NCI-H187 (cell line): ENCODE measurements at places on chromosomes 11 and 22.

DNA sequence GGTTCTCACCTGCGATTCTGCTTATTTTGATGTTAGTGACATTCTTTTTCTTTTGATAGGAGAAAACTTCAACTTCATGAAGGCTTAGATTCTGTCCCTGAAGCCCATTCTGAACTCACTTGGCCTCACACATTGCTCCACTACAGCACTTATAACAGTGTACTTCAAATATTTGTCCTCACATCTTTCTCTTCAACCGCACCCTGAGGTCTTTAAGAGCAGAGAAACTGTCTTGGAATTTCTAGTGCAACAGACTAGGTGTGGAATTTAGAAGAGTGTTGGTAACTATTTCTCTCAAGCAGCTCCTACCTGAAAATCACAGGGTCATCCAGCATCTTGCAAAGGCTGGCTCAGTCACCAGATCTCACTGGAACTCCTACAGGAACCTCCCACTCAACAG lies 7.8 kb downstream of the MRGPRX3 start:
- DNase-seq, result no peak

GRCh38 chr11:57430952-57431351 lies 4.0 kb upstream of the SLC43A3 start:
- no peak for DNase-seq

- no peak for DNase-seq
These were observed 89.3 kb downstream of the NAT10 start for GRCh38 chr11:34194576-34195335.

DNA sequence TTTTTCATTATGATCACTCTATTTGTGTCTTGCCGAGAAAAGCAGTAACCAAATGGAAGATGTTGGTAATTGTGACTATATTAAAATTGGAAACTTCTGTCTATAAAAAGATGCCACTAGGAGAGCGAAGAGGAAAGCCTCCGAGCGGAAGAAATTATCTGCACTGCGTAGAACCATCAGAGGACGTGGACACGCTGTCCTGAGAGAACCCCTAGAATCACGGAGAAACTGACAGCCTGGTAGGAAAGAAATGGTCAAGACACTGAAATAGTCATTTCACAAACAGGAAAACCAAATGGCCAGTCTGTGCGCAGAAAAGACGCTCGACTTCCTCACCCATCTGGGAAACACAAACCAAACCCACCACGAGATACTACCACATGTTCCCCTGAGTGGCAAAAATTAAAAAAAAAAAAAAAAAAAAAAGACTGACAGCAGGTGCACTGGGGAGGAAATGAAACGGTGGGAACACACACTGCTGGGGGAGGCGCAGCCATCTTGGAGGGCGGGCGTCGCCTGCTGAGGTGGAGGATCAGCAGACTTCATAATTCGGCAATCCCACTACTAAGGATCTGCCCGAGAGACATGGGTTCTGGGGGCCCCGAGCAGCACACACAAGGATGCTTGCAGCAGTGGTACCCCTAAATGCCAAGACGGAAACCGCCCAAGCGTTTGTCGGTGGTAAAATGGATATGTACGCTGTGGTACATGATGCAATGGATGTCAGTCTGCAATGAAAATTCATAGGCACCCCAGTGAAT lies 21.3 kb downstream of the IFITM10 start:
- DNase-seq, result no peak

- DNase-seq, result no peak
These were observed 80.5 kb downstream of the PGR start for GRCh38 chr11:101049123-101049522.

GRCh38 chr11:35804451-35805040 lies 139.3 kb upstream of the LDLRAD3 start:
- no peak for DNase-seq

DNA sequence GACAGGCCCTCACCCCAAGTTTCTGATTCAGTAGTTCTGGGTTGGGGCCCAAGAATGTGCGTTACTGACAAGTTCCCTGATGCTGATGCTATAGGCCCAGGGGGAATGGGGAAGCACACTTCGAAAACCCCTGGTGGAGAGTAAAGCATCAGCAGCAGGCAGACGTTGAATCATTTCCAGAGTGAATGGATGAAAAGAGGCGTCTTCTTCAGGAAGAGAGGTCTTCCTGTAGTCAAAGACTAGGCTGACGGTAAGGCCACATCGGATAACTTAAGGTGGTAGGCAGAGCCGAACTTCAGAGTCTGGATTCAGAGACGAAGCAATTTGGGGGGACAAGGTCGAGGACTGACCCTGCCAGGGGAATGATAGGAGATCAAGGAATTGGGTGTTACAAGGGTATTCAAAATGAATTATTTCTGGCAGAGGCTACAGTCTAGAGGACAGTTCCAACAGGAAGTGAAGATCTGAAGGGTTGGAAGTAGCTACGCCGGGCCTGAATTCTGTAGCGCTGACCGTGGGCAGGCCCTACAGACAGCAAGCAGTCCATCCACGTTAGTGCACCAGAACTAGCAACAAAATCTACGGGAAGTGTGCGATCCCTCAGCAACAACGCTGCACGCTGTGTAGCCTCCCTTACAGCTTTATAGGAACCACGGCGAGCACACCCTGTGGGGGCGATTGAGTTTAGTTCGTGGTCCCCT lies 862 bp upstream of the CENATAC start:
- no peak for DNase-seq

DNA sequence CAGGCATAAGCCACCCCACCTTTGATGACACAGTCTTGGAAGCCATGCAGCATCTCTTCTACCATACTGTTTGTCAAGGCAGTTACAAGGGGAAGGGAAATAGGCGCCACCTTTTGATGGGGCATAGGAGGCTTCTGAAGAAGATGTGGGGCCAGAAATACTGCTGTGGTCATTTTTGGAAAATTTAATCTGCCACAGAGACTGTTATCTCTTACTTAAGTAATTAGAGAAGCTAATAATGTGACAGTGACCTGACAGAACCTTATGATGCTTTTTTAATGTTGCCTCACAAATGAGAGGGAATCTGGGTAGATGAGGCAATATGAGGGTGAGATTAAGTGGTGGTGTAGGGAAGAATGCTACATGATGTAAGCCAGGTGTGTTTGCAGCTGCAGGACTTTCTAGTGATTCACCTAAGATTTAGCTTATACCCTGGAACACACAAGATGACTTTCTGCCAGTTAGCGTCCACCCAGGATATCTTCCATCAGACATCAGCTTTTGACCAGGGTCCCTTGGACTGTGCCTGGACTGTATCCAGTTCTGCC lies 34.3 kb upstream of the ADORA2A start:
- no peak for DNase-seq

- DNase-seq, result no peak
These were observed 17.9 kb upstream of the HTR3A start for GRCh38 chr11:113956986-113957385.

DNA sequence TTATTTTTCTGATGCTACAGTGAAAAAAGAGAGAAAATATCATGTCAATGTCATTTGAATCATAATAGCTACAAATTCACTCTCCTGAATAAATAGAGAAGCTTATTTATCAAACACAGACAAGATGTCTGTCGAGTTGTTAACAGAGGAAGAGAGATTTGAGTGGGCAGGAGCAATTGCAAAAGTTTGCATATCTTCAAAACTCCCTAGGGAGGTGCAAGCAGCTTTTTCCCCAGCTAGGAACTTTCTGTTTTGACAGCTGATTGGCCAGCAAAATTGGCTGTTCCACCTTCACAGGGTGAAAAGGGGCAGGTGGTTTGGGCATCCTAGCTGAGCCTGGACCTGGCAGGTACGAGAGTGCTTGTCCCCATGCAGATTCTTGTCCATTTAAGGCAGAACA lies 98.2 kb downstream of the NTM start:
- no peak for DNase-seq

- DNase-seq, result no peak
These were observed 30.0 kb upstream of the MMP7 start for GRCh38 chr11:102560555-102561011.

DNA sequence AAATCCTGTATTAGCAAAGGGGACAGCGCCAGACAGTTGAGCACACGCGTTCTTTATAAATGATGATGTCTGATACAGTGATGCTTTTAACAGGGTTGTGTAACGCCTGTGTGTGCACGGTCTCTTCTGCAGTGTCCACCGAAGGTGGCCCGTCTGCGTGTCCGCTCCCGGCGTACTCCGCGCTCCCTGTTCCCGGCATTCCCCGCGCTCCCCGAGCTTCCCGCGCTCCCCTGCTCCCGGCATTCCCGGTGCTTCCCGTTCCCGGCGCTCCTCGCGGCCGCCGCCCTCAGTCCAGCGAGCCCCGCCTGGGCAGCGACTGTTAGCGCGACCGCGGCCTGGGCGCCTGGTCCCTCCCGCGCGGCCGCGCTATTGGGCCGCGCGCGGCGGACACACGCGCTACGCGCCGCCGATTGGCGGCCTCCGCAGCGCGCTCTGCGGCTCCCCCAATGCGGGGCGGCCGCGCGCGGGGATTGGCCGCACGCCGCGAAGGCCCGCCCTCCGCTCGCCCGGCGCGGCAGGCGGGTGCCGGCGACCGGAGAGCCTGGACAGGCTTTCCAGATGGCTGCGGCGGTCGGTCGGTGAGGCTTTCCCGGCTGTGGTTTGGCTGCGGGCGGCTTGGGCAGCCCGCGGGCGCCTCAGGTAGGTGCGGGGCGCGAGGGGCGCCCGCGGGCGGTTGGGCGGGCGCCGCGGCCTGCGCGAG lies at the start of gene DGCR8:
DGCR8 (plus strand) TSS at position 497 of the 700 bp plus-strand sequence. CDS start 5,723 bp downstream, outside the sequence.
- peak; percentile 51 for DNase-seq

- DNase-seq, result no peak
These were observed 2.9 kb upstream of the MGAT3 start for GRCh38 chr22:39453765-39454378.

DNA sequence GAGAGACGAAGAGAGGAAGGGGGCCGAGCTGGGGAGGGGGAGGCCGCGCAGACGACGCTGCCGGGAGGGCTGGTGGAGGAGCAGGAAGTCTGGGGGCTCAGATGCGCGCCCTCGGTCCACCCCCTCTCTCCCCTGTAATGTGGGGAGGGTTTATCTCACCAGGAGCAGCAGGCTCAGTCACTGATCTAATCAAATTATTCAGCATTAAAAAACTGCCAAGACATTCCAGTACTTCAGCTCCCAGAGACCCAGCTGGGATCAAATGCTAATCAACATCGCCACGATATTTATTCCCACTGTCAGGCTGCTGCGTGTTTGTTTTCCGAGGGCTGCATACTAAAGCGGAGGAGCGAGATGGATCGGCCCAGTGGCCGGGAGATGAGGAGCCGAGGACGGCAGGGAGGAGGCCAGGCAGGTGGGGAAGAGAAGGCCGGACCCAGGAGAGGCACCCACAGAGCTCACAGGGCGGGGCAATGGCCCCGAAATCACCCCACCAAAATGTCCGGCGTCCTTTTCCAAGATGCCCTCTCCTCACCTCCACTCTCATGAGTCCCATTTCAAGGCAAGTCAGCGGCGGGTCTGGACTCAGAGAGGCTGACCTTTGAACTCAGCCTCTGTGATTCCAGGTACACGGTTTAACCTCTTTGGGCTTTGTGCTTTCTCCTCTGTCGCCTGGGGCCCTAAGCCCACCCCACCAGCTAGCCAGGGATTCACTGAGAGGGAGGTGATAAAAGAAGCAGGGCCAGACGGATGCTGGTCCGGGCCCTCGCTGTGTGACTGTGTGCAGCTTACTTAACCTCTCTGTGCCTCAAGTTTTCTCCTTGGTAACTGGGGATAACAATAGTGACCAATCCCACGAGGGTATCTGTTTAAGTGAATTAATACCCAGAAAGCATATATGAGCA lies 502.1 kb downstream of the MN1 start:
- DNase-seq, result no peak

DNA sequence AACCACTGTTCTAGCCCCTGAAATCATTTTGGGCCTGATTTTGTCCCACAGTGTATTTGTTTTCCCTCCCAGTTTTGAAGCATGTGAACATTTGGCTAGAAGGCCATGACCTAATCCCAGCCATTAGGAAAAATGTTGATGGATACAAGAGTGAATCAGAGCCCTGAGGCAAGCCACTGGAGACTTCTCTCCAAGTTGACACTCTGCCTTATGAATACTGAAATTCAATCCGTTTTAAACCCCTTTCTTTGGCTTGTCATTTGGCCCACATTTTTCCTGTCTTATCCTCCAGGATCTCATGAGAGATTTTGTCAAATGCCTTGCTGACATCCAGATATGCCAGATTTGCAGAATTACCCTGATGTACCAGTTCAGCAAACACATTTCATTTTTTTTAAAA lies 158.8 kb downstream of the FAT3 start:
- DNase-seq, result no peak

DNA sequence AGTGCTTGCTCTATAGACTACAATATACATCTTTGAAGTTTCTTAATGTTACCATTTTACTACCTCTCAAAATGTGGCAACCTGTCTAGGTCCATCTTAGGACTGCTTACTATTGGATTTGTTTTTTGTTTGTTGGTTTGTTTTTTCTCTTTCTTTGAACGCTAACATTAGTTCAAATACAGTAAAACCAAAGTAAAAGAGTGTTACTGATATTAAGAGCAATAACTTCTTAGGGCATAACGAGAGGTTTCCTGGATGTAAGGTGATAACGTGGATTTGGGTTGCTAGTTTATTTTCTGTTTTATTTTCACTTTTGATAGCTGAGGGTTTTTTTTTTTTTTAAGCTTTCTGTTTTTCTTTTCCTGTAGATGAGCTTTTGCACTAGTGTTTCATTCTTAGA lies 43.6 kb downstream of the TMEM135 start:
- no peak for DNase-seq

GRCh38 chr11:112247201-112247600 lies 13.5 kb downstream of the PLET1 start:
- no peak for DNase-seq

GRCh38 chr11:91730620-91731019 lies 494.0 kb upstream of the FAT3 start:
- DNase-seq, result no peak

- DNase-seq, result no peak
These were observed 30.8 kb downstream of the CBL start for GRCh38 chr11:119236891-119237290.

DNA sequence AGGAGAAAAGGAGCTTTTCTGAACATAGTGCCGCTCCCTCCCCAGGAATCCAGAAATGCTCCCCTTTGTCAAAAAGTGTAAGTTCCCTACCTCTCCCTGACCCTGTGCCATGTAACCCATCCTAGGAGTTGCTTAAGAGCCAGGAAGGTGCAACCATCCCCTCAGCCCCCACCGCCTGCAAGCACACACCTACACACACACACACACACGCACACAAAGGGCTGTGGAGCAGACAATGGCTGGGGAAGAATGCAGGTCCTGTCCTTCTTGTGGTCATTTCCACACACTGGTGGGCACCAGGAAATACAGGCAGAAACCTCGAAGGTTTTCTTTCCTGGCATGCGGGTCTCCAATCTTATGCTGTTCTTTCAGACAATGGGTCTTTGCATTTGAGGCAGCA lies 1.2 kb downstream of the P2RX3 start:
- DNase-seq, result no peak
